ENCODE measurements at places on chromosomes 7 and 10.

DNA sequence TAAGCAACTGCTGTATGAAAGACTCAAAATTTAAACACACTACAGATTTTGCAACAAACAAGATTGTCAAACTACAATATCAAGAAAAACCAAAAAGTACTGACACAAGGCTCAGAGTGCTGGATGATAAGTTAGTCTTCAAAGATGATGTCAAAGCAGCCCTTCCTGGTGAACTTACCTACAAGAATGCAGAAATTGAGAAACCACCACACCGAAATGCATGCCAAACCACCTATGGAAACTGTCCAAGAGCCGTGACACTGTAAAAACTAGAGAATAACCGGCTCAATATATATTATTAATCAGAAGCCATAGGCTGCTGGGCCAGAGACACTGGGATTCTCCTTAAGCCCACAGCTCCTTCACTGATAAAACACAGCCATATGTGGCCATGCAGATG, 25.3 kb downstream of the DENND11 start:
- DNase-seq = no peak

GRCh38 chr7:70646536-70647248, 485.3 kb upstream of the GALNT17 start:
- DNase-seq = no peak

DNA sequence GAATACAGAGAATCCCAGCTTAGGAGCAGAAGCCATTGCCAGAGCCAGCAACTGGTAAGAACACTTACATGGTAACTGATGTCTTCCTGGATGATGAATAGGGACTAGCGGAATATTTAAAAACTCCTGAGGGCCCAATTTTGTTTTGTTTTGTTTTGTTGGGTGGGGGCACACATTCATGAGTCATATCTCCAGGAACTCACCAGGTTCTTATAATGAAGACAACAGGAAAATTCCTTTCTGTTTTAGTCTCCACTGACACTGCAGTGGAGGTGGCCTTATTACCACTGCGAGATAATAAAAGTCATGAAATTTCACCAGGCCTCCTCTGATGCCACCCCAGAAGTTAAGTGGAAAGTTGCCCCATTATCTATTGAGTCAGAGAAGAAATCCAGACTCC, 6.6 kb upstream of the CUZD1 start:
- DNase-seq = no peak

DNA sequence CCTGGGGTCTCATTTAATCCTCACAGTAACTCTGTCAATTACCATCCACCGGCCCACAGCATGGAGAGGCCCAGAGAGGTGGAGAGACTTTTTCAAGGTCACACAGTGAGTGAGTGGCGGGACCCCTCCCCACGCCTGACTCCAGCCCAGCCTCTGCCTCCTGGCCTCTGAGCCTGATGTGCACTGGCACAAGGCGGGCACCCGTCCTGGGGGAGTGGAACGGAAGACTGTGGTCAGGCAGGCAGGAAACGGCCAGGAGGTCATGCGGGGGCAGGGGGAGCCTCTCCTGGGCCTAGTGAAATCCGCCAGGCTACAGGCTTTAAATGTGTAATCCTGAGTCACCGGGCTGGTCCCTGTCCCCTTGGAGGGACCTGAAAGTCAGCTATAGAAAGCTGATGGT, 32.2 kb downstream of the ZCCHC24 start:
- no peak for DNase-seq

- DNase-seq = no peak
Measured at GRCh38 chr10:29142516-29143314, 146.2 kb upstream of the LYZL1 start.

GRCh38 chr7:33880787-33881186, 24.6 kb upstream of the BMPER start:
- no peak for DNase-seq

- DNase-seq = no peak
Measured at GRCh38 chr10:127368929-127369328, 172.5 kb upstream of the INSYN2A start.

- DNase-seq = no peak
Measured at GRCh38 chr7:108358553-108358952, 97.7 kb downstream of the NRCAM start.

- no peak for DNase-seq
Measured at GRCh38 chr10:8073691-8074416, 19.4 kb downstream of the GATA3 start.

- no peak for DNase-seq
Measured at GRCh38 chr7:27185013-27185853, at the start of gene HOXA11. Gene HOXA11 (minus strand): TSS chr7:27185232. CDS start chr7:27185144, 88 bp downstream.

DNA sequence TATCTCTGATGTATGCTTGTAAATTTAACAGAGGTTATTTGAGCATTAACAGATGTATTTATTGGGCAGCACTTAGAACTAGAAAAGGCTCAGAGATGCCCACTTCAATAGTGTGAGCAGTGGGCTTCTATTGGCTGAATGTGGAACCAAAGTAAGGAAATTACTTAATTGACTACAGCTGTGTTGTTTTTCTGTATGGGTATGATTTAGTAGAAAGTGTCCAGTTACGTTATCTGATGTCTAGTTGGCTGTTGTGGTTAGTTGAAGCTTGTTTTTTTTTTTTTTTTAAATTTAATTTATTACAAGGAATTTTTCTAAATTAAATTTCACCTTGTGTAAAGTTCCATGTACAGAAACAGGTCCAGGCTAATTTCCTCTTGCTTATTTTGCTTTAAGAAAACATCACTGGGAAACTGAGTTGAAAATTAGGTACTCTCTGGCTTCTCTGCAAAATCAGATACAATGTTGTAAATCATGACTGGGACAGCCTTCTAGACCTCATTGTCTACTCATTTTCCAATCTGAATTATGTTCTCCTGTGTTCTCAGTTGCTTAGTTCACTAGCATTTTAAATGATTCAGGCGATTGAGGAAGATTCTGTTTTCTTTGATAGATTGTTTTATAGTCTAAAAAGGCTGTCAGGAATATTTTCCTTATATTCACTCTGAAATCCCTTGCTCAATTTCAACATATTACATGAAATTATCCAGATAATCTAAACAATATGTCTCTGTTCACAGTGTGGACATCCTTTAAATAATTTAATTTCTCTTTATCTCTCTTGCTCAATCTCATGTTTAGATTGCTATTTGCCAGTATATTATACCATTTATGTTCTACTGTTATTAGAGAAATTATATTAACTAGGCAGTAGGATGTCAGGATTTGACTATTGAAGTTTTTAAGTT, 53.0 kb downstream of the PHF14 start:
- DNase-seq = no peak

DNA sequence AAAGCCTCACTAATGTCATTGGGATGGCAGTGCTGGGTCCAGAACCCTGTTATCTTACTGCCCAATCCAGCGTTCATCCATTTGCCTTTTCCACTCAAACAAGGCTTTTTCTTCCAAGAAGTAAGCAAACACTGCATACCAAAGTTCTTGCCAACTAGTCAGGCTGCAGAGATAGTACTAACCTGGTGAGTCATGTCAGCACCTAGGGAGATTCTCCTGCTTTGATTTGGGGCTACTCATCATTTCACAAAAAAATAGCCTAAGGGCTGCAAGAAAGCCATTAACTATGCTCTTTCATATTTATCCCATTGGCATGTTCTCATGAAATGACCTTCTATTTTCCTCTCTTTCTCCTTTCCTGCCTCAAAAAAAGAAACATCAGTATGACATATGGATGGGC, 142.6 kb downstream of the TWIST1 start:
- DNase-seq = no peak

GRCh38 chr7:122269241-122269640, 35.3 kb downstream of the FEZF1 start:
- no peak for DNase-seq

GRCh38 chr7:35319606-35320005, 65.7 kb upstream of the TBX20 start:
- no peak for DNase-seq

- DNase-seq = no peak
Measured at GRCh38 chr10:21249435-21249834, 276.0 kb downstream of the SKIDA1 start.

DNA sequence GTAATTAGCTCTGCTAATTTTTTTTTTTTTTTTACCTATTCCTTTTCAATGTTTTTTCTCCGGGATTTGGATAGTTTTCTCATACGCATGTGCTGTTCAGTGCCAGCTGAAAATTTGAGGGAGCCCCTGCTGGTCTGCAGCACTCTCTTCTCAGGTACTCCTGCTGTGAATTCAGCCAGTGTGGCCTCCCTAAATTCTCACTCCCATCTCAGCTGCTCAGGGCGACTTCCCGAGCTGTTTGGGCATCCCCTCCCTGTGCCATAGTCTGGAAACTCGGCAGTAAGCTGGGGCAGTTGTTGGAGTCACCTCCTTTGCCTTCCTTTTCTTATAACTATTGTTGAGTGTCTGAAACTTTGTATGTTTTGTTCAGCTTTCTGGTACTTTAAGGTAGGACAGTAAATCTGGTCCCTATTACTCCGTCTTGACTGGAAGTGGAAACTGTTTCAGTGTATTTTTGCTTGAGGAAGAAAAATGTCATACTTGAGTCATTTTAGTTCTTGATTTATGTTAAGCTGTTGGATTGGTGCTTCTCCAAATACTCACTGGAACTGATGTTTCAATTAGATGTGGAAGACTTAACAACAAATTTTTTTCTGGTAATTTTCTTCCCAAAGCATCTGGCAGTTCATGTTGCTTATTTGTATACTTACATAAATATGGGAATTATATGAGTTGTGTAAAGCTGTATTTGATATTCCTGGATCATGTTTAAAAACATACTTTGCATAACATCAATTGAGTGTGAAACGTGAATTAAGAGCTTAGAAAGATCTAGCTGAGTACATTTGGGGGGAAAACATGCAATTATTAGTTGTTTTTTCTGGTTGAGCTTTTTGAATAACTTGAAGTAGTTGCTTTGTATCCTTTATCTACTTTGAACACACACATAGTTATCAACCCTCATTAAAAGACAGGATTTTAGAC, 33.7 kb downstream of the MINPP1 start:
- no peak for DNase-seq

DNA sequence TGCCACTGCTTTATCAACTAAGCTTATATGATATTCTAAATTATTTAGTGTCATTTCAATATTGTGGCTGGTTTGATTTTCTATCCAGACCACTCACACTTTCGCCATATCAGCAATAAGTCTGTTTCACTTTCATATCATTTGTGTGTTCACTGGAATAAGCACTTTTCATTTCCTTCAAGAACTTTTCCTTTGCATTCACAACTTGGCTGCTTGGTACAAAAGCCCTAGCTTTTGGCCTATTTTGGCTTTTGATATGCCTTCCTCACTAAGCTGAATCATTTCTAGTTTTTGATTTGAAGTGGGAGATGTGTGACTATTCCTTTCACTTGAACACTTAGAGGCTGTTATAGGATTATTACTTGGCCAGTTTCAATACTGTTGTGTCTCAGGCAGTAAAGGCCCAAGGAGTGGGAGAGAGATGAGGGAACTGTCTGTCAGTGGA, 120.9 kb upstream of the NAMPT start:
- DNase-seq = no peak

DNA sequence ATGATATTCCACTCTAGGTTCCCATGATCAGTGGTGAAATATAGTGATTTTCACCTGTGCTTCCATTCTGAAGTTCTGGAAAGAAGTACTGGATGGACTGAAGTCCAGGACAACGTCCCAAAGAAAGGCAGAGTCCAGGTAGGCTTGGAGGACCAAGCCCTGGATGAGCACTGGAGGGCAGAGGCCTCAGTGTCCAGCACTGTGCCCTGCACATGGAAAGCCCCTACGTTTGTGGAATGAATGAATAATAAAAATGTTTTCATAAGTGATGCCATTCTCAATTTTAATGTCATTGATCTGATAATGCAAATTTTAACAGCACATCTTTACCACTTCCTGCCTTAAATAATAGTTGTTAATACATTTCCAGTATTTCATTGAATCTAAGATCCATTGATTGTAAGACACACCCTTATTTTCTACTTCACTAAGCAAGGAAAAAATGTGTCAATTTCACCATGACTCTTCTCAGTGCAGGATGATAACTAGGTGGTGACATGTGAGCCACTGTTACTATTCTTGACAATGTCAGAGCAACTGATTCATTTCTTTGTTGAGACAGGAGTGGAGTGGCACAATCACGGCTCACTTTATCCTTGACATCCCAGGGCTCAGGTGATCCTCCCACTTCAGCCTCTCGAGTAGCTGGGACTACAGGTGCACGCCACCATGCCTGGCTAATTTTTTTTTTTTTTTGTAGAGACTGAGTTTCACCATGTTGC, 35.2 kb downstream of the ZNF783 start:
- DNase-seq = no peak

DNA sequence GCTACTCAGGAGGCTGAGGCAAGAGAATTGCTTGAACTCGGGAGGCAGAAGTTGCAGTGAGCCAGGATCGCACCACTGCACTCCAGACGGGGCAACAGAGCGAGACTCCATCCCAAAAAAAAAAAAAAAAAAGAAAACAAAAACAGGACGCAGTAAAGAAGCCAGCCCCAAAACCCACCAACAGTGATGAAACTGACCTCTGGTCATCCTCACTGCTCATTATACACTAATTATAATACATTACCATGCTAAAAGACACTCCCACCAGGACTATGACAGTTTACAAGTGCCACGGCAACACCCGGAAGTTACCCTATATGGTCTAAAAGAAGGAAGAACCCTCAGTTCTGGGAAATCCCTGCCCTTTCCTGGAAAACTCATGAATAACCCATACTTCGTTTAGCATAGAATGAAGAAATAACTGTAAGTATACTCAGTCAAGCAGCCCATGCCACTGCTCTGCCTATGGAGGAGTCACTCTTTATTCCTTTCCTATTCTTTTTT, 40.0 kb upstream of the EIF4H start:
- DNase-seq = no peak

DNA sequence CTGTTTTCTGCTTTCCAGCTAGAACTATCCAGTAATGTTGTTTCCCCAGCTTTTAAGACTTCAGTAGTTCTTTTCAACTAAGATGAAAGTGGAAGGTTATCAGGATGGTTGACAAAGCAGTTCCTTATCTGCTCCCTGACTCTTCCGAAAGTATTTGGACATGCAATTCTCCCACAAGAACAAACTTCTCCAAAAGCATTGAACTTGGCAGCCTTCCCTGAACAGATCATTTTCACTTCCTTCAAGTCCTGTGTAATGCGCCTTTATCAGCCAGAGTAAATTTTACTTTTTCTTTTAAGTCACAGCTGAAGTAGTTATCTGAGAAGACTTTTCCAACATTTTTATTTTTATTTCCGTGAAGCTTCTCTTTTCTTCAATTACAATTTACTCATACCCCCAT, 39.7 kb downstream of the CDC14C start:
- no peak for DNase-seq

DNA sequence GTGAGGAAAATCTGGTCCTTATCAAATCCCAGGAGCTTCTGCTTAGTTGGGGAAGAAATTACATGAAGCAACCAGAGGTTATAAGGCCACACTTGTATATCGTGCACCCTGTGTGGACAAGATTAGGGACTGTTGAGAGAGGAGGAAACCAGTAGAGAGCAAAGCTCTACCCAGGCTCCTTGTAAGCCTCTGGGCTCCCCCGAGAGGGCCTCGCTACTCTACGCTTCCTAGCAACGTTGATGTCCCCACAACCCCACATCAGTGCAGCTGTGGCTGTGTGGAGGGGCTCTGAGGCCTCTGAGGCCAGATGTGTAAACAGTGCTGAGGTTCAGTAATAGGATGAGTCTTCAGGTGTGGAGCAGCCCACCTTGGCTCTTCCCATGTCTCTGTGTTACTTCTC, 16.0 kb downstream of the HIF1AN start:
- DNase-seq = no peak

GRCh38 chr10:103991393-103992128, 24.6 kb downstream of the SLK start:
- no peak for DNase-seq

Measured in progenitor cell of endocrine pancreas (in vitro differentiated cells).